Stimulated activated CD4-positive, alpha-beta T cell treated with anti-CD3 and anti-CD28 coated beads, Interleukin-4, amount 100 ng/mL, for 24 hours (primary cell): ENCODE measurements at places on chromosomes 7 and 10.

GRCh38 chr10:72875250-72876055 is 18.1 kb upstream of the OIT3 start:
- DNase-seq: no peak

- DNase-seq: no peak
Measured at GRCh38 chr10:93596539-93596938, 4.5 kb downstream of the RBP4 start.

GRCh38 chr10:83302623-83303022 is 836.7 kb upstream of the GHITM start:
- DNase-seq: no peak

- DNase-seq: no peak
Measured at GRCh38 chr7:121037957-121038716, 49.6 kb downstream of the CPED1 start.

GRCh38 chr10:113304726-113305125 is 248.1 kb upstream of the HABP2 start:
- DNase-seq: no peak

- no peak for DNase-seq
Measured at GRCh38 chr10:68562661-68563570, 2.8 kb downstream of the TET1 start.

- no peak for DNase-seq
Measured at GRCh38 chr7:41164440-41164839, 538.5 kb downstream of the INHBA start.

DNA sequence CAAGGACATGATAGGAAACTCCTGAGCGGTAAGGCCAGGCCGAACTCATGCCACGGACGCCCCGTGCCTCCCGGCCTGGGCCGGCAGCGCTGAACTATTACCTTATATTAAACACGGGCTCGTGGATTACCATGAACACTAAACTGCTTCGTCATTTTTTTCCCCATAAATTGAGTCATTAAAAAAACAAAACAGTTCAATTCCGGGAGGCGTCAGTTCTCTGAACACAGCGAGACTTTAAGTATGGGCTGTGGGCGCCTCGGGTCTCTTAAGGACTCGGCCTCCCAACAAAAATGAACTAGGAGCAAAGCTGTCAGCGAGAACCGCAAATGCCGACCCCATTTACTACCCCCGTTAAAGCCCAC is 519 bp downstream of the PITRM1 start:
- peak; percentile 62 for DNase-seq

- no peak for DNase-seq
Measured at GRCh38 chr10:60305380-60305892, 84.2 kb downstream of the ANK3 start.

- no peak for DNase-seq
Measured at GRCh38 chr7:50562136-50562535, 3.1 kb downstream of the DDC start.

GRCh38 chr10:116733566-116733965 is 8.8 kb downstream of the HSPA12A start:
- no peak for DNase-seq
